ENCODE measurements at places on chromosomes 1 and 21.

- DNase-seq: no peak
These were observed 1.2 kb upstream of the KRTAP23-1 start for GRCh38 chr21:30349572-30349971.

GRCh38 chr1:171803045-171803444, 21.6 kb downstream of the METTL13 start:
- peak; percentile 75 for DNase-seq

DNA sequence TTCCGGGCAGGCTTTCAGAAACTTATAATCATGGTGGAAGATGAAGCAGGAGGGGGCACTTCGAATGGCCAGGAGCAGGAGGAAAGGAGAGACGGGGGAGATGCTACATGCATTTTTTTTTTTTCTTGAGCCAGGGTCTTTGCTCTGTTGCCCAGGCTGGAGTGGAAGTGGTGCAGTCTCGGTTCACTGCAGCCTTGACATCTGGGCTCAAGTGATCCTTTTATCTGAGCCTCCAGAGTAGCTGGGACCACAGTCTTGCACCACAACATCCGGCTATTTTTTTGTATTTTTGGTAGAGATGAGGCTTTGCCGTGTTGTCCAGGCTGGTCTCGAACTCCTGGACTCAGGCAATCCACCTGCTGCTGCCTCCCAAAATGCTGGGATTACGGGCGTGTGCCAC, 61.6 kb downstream of the SELENOF start:
- DNase-seq: no peak

- peak; percentile 75 for DNase-seq
These were observed 1.1 kb downstream of the POGZ start for GRCh38 chr1:151457911-151458801.

DNA sequence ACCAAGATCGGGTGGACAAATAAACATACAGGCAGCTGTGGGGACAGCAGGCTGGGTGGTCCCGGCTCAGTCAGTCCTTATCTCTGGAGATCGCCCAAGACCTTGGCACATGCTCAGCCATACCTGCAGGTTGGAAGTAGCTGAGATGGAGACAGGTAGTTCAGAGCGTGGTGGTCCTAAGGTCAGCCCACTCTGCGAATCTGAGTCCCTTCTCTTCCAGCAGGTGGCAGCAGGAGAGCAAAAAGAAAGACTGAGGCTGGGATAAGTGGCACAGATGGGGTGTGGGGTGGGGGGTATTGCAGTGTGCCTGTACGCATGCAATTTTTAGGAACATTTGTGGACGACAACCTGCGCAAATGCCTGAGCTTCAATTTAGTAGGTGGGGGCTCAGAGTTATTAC, 104.9 kb downstream of the TENT5C start:
- DNase-seq: peak; percentile 37

DNA sequence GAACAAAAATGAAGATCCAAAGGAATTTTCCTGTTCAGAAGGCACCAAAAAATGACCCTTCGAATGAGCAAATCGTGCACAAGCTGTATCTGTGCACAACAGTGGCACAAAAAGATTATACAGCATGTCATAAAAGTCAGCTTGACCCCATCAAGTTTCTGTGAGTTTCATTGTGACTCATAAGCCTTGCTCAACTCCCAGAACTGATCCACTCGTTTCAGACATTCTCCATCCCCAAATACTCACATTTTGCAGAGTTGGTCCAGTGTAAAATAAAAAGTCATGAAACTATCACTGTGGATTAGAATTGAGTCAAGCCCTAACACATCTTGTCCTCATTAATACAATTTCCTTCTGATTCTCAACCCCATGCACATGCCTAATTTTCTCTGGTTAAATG, 174.7 kb upstream of the PKN2 start:
- no peak for DNase-seq

DNA sequence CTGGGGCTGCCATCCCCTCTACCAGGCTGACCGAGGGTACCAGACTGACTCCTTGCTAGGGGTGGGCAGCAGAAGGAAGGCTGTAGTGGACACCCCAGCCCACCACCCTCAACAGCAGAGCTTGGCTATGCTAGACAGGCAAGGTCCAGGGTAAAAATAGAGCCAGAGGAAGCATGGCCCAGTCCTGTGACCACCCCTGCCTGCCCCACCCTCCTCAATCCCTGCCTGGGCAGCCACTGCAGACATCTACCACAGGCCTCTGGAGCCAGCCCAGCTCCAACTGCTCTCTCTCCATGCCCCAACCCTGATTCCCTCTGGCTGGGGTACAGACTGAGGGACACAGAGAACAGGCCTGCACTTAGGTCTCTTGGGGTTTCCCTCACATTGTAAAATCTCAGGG, 1.7 kb downstream of the S100A1 start:
- no peak for DNase-seq

- no peak for DNase-seq
These were observed 48.2 kb downstream of the TBX19 start for GRCh38 chr1:168328731-168329364.

DNA sequence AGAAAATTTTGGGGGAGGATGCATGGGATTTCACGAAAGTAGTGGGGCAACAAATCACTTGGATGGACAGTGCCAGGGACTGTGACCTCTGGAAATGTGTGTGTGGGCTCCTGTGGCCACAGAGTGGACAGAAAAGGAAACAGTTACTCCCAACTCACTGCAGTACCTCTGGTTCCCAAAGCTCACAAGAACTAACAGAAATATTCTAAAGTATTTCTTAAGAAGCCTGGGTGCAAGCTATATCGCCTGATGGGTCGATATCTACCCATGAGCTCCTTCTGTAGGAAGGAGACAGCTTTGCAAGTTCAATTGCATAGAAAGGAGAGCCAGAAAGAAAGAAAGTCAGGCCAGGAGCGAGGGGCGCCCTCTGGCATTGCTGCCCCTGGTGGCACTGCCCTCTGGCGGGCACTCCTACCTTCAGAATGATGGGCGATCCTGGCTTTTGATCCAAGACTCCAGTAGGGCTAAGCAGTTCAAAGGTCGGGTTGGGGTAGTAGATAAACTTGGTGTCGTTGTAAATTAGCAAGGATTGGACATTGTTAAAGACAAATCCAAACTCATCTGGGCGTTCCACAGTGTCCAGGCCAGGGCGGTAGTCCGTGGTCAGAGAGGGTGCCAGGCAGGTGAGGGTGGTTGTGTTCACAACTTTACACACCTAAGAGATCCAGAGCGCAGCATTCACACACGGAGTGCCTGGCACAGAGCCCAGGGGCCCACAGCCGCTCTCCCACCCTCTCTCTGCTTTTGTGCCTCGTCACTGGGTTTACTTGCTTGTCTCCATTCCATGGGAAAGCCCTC, 134.7 kb upstream of the CD34 start:
- no peak for DNase-seq

DNA sequence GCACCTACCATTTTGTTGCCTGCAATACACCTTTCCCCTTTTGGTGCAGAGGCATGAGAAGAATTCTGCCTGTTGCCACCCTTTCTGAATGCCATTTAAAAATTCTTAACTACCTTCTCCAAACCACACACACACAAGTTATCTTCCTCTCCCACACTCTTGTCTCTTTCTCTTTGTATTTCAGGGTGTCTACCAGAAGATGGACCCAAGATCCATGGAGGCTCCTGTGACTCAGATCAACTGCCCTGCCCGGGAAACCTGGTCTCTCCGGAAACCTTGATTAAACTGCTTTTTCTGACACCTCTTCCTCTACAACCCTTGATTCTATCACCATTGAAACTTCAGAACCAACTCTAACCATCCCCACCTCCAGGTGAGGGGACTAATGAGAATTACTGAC, 2.4 kb upstream of the TARS2 start:
- peak; percentile 68 for DNase-seq

- peak; percentile 29 for DNase-seq
These were observed 248.3 kb upstream of the CAMK1G start for GRCh38 chr1:209335178-209335577.

DNA sequence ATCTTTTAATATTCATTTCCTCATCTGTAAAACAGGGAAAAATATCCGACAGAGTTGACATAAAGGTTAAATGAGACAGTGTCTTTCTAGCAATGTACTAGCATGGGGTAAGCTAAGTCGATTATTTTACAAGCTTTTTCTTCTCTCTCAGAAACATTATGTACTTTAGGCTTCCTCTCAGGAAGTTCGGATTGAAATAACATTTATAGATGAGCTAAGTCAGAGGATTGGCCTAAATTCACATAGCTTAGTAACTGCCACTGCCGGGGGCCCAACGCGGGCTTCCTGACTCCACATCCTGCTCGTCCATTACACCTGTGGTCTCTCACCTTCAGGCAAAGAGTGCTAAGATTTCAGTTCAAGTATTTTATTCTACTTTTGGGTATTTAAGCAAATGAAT, 462.3 kb upstream of the NFIA start:
- no peak for DNase-seq

- DNase-seq: no peak
These were observed 714.9 kb downstream of the ADGRL2 start for GRCh38 chr1:82515650-82516049.

DNA sequence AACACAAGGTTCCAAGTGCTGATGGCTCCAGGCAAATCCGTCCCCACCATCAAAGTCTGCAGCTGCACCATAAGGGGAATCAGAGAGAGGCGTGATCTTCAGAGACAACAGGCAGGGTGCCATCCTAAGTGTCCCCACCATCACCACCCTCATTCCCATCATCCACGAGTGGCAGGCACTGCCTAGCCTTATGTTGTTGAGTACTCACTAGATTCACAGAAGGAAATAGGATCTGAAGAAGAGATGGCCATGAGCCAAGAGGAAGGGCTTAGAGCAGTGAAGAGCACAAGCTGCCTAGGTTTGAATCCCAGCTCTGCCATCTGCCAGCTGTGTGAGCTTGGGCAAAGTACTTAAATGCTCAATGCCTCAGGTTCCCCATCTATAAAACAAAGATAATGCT, 207.3 kb upstream of the CSF3R start:
- DNase-seq: no peak

DNA sequence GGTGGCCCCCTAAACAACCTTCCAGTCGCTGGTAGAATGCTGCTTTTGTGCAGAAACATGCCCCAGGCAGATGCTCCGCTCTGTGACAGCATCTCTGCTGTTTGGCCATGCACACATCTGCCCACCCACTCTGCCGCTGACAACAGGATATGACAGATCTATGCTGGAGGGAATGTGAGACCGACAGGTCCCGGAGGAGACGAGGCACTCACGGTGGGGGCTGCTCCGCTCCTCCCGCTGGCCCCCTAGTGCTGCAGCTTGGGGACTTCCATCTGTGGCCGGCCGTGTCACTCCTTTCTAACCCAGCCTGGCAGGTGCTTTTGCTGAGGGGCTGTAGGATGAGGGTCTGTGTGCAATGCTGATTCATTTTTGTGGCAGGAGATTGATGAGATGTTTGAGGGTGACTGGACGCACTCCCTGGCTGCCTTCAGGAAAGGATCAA, 49.1 kb upstream of the DMRTB1 start:
- DNase-seq: no peak

DNA sequence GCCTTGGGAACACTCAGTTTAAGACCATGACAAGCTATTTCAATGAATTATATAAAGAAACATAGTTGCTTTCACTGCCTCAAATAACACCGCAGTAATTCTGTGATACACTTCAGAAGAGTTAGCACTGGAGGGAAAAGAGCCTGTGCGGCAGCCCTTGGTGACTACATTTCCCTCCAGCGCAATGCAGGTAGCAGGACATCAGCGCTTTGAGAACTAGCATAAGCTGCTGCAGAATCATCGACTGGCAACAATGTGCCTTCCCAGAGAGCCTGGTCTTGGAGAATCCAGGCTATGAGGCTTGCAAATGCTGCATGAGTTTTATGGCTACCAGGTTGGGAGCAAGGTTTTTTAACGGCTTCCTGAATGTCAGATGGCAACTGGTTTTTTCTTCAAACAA, 7.5 kb downstream of the NRIP1 start:
- DNase-seq: no peak

- DNase-seq: no peak
These were observed at the start of gene CD164L2 for GRCh38 chr1:27383039-27383605. TSS of gene CD164L2 (minus strand) at chr1:27383333. CDS start at chr1:27383239, 94 bp downstream.

DNA sequence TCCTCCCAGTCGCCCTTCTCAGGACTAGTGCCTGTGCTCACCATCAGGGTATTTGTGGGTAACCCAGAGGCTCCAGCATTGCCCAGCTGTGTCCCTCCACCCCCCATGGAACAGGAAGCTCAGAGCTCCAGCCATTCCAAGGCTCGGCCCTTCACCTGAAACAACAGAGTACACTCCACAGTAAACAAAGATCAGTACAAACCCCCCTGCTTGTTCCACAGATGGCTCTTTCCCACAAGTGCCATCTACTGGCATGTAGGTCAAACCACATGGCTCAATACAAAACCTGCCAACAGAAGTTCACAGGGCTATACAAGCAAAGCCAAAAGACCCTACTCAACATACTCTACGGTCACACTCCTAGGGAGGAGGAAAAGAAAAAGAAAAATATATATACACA, 258.7 kb downstream of the AGBL4 start:
- DNase-seq: no peak

GRCh38 chr1:212351588-212352362, 62.9 kb downstream of the PACC1 start:
- DNase-seq: no peak

DNA sequence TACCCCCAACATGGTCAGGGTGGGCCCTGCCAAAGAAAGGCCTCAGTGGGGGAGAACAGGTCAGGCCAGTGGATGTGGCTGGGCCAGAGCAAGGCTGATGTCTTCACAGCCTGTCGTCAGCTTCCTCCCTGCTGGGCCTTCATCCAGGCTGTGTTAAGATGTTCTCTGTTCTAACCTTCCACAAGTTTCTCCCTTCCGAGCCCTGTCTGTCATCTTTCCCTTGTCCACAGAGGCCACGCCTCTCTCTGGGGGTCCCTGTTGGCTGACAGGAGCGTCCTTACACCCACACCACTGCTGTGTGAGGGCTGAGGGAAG, 36.2 kb downstream of the SIM2 start:
- DNase-seq: no peak

- no peak for DNase-seq
These were observed 108.0 kb upstream of the ADAR start for GRCh38 chr1:154716011-154716410.

DNA sequence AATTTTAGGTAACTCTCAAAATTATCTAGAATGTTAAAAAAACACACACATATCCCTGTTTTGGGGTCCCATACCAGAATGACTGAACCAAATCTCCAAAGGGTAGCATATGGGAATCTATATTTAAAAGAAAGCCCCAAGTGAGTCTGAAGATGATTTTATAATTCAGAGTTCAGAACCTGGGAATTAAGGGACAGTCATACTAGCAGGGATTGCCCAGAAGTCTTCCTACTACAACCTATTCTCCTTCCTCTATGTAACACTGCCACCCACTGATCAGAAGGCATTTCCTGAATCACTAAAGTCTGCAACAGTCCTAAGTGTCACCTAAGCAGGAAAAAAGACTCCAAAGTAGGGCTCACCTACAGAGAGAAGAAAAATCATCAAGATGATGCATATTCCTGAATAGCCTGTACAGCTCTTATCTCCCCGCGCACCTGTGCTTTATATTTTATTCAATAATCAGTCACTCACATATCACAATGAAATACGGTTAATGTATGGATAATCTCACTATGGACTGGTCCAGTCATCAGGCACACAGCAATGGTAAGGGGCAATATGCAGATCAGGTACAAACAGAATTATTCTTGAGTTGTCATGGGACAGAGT, 4.9 kb downstream of the RGS1 start:
- peak; percentile 64 for DNase-seq

- DNase-seq: no peak
These were observed 59.8 kb downstream of the CAPN9 start for GRCh38 chr1:230807029-230807428.

GRCh38 chr1:111131693-111132092, 8.2 kb downstream of the DRAM2 start:
- no peak for DNase-seq

Data from Kasumi-1 (cell line).